Bronchus fibroblast of lung (primary cell): ENCODE measurements at places on chromosomes 3 and 15. TPM values are rescaled to one million over a fixed set of nuclear protein-coding genes. Genes with fewer than 3 reads are reported as not detected.

Gene DUOXA1
- total RNA-seq: 0.50 TPM in 1 of 2 replicates, not detected in the other

Gene CIP2A
- total RNA-seq: 18.4 and 20.5 TPM in 2 replicates

Gene PAQR9
- total RNA-seq: not detected in 2 replicates

Gene SAMMSON
- total RNA-seq: not detected in 2 replicates

Gene RPP25
- 5.6 and 6.1 TPM in 2 replicates for total RNA-seq

Gene GOLGA6A
- total RNA-seq: not detected in 2 replicates

Gene LRRC28
- total RNA-seq: 23.9 and 26.4 TPM in 2 replicates

Gene SLC28A2
- total RNA-seq: not detected in 2 replicates

Gene MINAR1
- 0.74 and 1.0 TPM in 2 replicates for total RNA-seq
